Kidney capillary endothelial cell (primary cell): ENCODE measurements at places on chromosomes 16 and 17.

GRCh38 chr16:20137194-20137593 lies 63.5 kb upstream of the GPR139 start:
- no peak for DNase-seq

DNA sequence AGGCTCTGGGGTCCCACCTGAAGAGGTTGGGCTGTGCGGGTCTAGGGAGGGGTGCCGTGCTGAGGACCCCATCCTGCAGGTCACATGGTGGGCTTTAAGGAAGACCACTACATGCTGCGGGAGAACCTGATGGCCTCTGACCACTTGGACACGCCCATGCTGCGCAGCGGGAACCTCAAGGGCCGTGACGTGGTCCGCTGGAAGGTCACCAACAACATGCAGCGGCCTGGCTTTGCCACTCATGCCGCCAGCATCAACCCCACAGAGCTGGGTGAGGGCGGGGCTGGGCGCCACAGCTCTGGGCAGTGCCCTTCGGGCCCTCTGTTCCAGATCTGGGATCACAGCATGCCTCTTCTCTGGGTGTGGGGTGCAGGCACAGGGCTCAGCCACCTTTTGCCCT lies 18.5 kb downstream of the ITGB4 start:
- DNase-seq: no peak

DNA sequence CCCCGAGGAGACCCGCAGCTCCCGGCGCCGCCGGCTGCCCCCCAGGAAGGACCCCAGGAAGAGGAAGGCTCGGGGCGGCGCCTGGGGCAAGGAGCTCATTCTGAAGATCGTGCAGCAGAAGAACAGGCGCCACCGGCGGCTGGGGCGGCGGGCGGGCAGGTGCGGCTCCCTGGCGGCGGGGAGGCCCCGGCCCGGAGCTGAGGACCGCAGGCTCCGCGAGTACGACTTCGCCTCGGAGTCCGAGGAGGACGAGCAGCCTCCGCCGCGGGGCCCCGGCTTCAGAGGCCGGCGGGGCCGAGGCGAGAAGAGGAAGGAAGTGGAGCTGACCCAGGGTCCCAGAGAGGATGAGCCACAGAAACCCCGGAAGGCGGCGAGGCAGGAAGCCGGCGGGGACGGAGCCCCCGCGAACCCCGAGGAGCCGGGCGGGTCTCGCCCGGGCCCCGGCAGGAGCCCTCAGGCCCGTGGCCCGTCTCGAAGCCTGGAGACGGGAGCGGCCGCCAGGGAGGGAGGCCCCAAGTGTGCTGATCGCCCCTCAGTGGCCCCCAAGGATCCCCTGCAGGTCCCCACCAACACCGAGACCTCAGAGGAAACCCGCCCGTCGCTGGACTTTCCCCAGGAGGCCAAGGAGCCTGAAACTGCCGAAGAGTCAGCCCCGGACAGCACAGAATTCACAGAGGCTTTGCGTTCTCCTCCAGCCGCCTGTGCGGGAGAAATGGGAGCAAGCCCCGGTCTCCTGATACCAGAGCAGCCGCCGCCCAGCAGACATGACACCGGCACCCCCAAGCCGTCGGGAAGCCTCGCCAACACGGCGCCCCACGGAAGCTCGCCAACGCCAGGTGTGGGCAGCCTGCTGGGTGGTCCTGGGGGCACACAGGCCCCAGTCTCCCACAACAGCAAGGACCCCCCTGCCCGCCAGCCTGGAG lies 22.3 kb upstream of the ZFPM1 start:
- peak; percentile 75 for DNase-seq

GRCh38 chr16:52372313-52372712 lies 174.6 kb downstream of the TOX3 start:
- no peak for DNase-seq

- no peak for DNase-seq
Measured at GRCh38 chr17:68603656-68604055, 2.5 kb upstream of the FAM20A start.

DNA sequence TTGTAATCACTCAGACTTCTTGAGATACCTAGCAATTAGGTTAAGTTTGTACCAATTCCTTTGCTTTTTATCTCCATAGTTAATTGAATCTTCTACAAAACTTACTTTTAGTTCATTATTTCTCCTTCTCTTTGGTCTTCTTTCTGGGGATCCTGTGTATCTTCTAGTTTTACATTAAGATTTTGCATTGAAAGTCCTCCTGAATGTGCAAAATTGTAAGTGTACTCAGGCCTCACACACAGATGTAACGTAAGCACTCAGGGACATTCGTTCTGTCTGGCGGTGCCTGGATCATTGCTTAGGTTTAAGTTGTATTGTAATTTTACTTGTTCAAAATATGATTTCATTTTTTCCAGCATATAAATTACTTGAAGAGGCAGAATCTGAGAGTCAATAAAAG lies 222.6 kb upstream of the CPHXL start:
- DNase-seq: no peak

DNA sequence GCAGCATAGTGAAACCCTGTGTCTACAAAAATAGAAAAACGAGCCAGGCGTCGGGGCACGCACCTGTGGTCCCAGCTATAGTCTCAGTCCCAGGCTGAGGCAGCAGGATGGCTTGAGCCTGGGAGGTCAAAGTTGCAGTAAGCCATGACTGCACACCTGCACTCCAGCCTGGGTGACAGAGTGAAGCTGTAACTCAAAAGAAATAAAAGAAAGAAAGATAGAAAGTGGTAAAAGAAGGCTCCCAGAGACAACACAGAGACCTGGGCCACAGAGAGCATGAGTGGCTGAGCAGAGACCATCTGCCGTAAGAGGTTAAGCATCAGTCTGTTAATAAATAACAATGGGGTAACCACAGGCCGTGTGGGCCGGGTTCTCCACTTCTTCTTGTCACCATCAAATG lies 15.3 kb upstream of the HEXD start:
- no peak for DNase-seq

DNA sequence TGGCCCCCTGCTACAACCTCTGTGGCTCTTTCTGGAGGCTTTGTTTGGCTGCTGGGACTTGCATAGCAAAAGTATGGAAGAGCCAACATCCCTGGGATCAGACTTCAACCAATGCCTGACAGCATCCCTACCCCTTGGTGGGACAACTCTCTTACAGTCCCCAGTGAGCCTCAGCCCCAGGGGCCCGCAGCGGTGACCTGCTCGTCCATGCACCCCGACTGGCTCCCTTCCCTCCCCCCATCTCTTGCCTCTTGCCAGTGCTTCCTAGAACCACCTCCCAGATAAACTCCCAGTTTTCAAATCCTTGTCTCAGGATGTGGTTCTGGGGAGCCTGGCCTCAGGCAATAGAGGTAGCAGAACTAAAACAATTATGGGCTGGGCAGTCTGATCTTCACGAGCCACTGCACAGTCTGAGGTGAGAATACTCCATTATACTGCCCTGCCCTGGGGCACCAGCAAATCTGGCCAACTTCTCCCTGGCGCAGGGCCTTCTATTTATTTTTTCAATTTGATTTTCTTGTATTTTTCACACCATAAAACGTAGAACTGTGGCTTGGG lies 86.6 kb upstream of the BRD7 start:
- DNase-seq: no peak

DNA sequence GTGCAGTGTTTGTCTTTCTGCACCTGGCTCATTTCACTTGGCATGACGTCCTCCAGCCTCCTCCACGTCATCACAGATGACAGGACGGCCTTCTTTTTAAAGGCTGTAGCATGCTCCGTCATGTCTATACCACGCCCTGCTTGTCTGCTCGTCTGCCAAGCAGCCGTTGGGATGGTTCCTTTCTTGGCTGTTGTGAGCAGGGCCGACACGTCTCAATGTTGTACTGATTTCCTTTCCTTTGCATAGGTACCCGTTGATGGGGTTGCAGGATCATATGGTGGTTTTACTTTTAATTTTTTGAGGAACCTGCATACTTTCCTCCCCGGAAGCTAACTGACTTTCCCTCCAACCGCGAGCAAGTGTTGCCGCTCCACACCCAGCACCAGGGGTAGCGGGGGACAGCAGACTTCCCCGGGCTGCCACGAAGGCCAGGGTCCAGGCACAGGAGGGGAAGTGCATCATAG lies 212.2 kb upstream of the ZNF469 start:
- DNase-seq: no peak

DNA sequence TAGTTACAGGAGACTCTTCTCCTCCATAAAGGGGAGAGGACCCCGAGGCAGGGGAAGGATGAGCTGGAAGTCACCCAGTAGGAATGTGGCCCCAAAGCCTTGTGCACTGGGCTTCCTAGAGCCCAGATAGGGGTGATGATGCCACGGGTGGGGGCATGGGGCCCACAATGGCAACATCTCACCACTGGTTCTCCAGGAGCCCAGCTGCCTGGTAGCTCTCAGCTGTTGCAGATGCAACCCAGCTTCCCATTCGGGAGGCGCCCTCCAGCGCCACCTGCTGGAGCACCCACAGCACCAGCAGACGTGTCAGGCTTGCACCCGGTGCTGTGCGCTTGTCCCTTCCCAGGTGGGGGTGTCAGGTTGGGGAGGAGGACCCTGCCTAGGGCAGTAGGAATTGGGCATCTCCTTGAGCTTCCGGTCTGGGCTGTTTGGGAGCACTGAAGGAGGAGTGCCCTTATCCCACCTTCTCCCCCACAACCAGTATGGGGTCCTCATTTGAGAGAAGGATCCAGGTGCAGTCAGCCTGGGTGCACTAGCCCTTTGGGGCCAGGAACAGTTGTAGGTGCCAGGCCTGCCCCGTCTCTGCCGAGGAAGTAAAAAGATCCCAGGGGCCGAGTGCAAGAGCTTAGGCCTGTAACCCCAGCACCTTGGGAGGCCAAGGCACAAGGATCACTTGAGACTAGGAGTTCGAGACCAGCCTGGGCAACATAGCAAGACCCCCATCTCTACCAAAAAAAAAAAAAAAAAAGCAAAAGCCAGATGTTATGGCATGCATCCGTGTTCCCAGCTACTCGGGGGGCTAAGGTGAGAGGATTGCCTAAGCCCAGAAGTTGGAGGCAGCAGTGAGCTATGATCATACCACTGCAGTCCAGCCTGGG lies 14.4 kb downstream of the CDIPT start:
- DNase-seq: peak; percentile 69

DNA sequence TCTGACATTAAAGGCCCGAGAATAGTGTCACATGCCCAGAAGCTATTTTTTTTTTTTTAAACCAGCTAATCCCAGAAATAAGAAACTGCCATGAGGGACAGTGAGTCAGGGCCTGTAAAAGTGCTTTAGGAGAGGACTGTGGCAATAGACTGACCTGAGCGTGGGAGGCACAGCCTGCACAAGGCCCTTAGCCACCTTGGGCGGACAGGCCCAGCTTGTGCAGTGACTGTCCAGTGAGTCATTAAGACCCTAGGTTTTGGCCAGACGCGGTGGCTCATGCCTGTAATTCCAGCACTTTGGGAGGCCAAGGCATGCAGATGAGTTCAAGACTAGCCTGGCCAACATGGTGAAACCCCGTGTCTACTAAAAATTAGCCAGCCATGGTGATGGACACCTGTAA lies 343.0 kb upstream of the ZFHX3 start:
- DNase-seq: no peak

DNA sequence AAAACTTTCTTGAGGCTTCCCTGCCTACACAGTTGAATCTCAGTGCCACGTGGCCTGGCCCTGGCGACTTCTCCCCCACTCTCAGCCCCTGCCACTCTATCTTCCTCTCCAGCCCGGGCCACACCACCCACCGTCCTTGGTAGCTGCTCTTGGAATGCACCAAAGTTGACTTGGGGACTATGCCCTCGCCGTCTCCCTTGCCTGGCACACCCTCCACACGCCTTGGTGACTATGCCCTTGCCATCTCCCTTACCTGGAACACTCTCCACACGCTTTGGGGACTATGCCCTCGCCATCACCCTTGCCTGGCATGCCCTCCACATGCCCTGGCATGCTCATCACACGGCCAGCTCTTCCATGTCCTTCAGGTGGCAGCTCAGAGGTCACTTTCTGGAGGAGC lies 15.5 kb upstream of the TVP23A start:
- no peak for DNase-seq

DNA sequence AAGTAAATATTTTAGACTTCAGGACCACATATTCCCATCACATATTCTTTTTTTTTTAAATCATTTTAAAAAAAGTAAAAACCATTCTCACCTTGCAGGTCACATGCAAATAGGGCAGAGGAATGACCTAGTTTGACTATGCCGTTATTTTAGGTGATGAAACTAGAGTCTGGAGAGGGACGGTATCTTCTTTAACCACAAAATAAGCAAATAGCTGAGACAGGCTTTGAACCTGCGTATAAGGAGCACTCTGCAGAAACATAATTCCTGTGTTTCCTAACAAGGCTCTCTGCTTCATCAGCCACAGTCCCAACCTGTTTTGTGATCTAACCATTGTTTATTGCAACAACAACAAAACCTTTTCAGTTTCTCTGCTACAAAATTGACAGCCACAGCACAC lies 121.5 kb downstream of the PCTP start:
- DNase-seq: no peak

GRCh38 chr16:83002351-83003334 lies 375.9 kb downstream of the CDH13 start:
- no peak for DNase-seq

- DNase-seq: peak; percentile 91
Measured at GRCh38 chr17:38508954-38509771, 80.9 kb downstream of the ARHGAP23 start.

DNA sequence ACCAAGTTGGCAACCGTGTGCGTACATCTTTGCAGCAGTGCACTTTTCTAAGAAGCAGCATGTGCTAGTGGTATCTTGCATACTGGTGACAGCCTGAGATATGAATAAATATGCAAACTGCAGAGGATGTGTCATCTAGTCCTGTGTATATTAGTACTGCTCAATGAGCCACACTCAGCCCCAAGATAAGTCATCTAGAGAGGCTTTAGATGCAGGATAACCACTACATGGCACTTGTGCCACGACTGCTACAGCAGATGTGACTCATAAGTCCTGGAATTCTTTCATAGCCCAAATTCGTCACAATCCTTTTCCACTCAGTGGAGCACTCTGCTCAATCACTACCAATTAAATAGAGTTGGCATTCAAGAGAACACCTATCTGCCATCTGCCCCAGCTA lies 171.5 kb downstream of the AXIN2 start:
- DNase-seq: no peak

DNA sequence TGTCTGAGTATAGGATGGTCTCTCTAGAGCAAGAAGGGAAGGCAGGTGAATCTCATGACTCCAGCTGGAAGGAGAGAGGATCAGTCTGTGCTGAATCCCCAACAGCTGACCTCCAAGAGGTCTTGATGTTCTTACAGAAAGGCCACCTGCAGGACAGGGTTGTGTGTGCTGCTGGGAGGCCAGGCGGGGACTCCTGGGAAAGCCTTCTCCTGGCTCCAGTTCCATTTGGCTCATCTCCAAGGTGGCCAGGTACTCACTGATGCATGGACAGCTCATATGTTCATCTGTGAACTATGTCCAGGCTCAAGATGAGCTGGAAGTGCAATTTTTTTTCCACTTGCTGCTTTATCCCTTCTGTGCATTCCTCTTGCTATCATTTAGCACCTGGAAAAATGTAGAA lies 730.2 kb upstream of the RBFOX1 start:
- no peak for DNase-seq

GRCh38 chr17:48011405-48012150 lies 26.0 kb downstream of the COPZ2 start:
- peak; percentile 24 for DNase-seq

- peak; percentile 59 for DNase-seq
Measured at GRCh38 chr16:58511933-58512815, 3.1 kb upstream of the SETD6 start.
